ENCODE measurements at places on chromosomes 12 and 14.
A peak's percentile ranks its signal among the peaks of the same experiment; 100 is the strongest.

- DNase-seq, result no peak
These were observed at the start of gene LMNTD1 for GRCh38 chr12:25553098-25553497. Gene LMNTD1, minus strand, starts transcription at chr12:25553283. Its CDS starts 324 bp downstream, at chr12:25552959.

- DNase-seq, result no peak
These were observed 25.1 kb downstream of the TESPA1 start for GRCh38 chr12:54959291-54960018.

- no peak for DNase-seq
These were observed 53.5 kb downstream of the NUAK1 start for GRCh38 chr12:106085213-106085612.

GRCh38 chr12:14768823-14769405 is 34.4 kb downstream of the WBP11 start:
- DNase-seq, result peak; percentile 12

DNA sequence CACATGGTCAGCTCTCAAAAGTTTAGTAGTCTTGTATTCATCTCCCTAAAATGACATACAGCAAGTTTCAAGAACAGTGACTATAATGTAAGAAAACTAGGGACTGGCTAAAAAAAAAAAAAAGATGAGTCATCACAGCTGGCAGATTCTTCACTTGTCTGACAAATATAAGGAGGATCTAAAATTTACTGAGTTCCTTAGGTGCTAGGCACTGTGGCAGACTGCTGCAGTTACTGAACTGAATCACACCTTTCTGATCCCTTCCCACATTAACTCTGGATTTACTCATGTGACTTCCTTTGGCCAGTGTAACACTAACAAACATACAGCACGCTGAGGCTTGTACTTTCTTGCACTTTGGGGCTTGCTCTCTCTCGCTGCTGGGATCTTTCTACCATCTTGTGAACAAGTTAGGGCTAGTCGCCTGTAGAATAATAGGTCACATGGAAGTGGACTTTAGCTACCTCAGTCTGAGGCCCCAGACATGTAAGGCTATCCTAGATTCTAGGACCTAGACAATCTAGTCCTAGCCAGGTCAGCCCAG is 32.1 kb downstream of the BAZ1A start:
- no peak for DNase-seq

- no peak for DNase-seq
These were observed 16.4 kb upstream of the SRRM4 start for GRCh38 chr12:118964988-118965387.

DNA sequence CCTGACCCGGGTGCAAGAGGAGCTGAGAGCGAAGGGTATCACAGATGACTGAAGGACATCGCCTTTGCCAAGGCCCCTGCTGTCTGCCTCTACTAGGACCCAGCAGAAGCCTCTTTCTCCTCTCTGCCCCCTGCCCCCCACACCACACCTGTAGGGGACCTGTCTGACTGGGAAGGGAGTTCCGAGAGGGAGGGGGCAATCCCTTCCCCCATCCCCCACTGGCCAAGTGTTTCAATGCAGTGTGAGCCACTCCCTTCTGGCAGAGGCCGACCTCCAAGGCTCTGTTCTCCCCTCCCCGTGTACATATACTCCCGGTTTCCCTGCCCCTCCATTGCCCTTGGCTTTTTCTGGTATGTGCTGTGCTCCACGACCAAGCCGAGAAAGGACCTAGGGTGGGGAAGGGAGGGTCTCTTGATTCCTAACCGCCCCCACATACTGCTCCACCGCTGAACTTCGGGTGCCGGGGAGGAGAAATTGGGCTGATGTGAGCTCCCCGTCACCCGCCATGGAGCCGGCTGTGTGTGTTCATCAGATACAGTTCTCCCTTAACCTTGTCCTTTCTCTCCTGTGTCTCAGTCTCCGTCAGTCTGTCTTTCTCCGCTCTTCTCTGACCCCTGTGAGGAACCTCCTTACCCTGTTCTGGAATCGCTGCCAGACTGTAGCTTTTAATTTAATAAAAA is 2.0 kb upstream of the ARHGEF25 start:
- DNase-seq, result no peak

- DNase-seq, result no peak
These were observed 55.9 kb upstream of the TSPAN11 start for GRCh38 chr12:30870491-30871265.

DNA sequence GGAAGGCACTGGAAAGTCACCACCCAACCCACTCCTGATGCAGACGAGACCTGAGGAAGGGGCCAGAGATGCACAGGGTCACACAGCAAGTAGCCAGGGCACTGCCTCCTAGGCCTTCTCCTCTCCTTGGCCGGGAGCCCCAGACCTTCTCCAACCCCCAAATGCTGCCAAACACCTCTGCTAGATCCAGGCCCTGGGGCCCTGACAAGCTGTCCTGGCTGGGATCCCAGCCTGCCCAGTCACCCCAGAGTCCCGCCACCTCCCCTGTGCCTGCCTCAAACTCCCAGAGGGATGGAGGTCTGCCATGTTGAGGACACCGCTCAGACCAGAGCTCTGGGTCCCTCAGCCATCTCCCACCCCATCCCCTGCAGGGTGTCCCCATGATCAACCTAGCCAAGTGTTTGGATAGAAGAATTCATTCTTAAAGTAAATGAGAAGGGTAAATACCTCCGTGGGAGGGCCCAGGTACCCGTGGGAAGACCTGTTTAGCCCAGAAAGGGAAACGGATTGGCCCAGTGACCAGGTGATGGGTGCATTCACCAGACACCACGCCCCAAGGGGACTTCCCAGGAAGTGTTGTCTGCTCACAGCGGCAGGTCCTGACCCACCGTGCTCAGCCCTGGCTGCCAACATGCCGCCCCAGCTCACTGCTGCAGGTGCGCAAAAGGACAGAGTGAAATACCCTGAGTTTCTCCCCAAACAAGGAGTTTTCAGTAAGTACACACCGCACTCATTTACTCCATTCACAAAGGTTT is 4.6 kb upstream of the DIO3 start:
- no peak for DNase-seq

DNA sequence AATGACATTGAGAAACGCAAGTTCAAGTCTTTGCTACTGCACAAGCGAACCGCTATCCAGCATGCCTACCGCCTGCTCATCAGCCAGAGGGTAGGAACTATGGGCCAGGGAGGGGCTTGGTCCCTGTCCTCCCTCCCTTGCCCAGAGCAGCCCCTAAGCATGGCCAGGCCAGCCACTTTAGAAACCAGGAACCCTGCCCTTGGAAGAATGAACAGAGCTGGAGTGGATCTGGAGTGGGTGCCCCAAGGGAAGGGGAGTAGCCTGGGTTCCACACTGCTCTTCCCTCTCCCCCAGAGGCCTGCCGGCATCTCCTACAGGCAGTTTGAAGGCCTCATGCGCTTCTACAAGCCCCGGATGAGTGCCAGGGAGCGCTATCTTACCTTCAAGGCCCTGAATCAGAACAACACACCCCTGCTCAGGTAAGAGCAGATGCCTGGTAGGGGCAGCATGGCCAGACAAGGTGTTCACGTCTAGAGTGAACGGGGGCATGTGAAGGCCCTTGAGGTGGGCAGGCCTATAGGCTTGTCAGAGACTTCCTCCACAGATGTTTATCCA is 55.8 kb downstream of the TPCN1 start:
- DNase-seq, result no peak

DNA sequence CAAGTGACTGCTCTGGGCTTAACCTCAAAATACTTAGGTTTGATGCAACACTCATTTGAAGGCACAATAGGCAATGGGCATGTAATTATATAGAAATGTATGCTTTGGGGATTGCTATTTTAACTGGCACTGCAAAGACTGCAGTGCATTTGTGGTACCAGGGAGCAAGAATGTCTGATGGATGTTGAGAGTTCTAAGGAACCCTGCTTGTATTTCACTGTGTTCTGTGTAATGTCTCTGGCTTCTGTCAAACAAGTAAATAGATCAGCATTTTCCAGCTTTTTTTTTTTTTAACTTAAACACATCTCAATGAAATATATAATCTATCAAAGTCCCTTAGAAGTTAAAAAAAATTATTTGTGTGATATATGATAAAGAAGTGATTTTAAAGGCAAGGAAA is 94.8 kb upstream of the ATP2B1 start:
- no peak for DNase-seq

- DNase-seq, result no peak
These were observed at the start of gene BCL2L2 for GRCh38 chr14:23306412-23307145. Gene BCL2L2, plus strand, starts transcription at chr14:23306833. Its CDS starts 935 bp downstream, at chr14:23307768.

DNA sequence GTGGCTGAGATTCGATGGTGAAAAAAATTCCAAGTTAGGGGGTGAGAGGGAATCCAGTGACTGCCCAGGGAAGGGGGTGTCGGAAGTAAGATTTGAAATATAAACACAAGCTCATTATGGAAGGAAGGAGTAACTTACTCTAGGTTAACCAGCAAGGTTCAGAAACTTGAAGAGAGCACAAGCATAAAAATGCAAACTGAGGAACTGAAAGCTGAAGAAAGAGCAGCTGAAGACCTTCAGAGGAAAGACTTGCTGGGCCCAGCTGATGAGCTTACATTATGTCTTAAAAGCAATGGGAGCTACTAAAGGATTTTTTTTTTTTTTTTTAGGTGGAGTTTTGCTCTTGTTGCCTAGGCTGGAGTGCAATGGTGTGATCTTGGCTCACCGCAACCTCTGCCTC is 189.7 kb upstream of the GRIN2B start:
- DNase-seq, result no peak

- DNase-seq, result no peak
These were observed 61.8 kb upstream of the DIO3 start for GRCh38 chr14:101499513-101499912.

GRCh38 chr12:64082866-64083268 is 139.2 kb downstream of the KICS2 start:
- DNase-seq, result no peak

GRCh38 chr12:1920971-1921370 is 2.5 kb upstream of the CACNA2D4 start:
- DNase-seq, result no peak

- DNase-seq, result no peak
These were observed 31.3 kb downstream of the SLC38A1 start for GRCh38 chr12:46237371-46238045.

GRCh38 chr12:4116251-4117111 is 157.1 kb upstream of the CCND2 start:
- DNase-seq, result no peak

DNA sequence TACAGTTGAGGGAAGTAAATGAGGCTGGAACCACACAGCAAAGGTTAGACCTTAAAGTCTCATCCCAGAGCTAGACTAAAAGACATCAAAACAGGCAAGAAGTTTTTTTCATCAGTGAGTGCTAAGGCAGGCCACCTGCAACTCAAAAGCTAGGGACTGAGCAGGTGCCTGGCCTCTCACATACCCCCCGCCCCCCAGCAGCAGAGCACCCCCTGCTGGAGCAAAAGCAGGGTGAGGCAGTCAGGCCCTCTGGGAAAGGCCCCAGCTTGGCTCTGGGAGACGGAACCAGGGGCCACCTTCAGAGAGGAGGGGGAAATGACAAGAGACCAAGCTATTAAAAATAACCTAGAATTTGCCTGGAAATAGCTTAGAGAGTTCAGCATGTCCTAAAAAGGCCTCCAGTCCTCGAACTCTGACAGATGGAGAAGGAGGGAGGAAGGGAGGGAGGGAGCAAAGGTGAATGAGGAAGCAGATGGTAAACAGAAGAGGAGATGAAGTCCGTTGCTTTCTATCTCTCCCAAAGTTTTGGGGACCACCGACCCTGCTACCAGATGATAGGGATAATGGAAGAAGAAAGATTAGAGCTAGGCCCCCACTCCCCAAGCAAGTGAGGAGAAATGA is 1.8 kb downstream of the ITGA7 start:
- DNase-seq, result no peak

DNA sequence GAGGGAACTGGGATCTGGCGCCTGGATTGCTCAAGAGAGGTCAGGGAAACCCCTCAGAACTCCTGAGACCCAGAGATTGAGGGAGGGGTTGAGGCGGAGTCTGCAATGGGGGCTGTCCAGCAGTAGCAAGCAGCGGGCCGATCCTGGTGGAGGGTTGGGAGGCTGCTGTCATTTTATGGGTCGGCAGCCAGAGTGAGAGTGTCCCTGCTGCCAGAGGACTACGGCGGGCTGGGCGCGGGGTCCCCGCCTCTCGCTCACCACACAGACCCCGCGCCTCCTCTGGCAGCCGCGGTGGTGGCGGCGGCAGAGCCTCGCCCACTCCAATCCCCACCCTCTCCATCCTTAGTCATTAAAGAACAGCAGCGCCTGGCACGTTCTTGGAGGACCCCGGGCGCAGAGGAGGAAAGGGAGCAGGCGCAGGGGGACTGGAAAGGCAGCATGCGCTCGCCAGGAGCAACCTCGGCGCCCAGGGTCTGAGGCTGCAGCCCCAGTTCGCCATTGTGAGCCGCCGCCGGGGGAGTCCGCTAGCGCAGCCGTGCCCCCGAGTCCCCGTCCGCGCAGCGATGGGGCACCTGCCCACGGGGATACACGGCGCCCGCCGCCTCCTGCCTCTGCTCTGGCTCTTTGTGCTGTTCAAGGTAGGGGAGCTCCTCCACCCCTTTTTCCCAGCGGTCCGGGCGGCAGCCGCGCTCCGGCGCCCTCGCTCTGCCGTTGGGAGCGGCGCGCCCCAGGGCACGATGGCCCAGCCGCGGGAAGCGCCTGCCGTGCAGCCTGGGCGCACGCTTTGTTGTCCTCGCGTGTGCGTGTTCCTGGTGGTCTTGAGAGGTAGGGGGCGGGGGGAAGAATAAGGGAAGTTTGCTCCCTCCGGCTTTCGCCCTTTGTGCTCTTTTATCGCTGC is at the start of gene PTPRO:
Gene PTPRO, plus strand, starts transcription at position 345 of the 898 bp plus-strand sequence.
- DNase-seq, result no peak

GRCh38 chr12:22672951-22673350 is 48.0 kb downstream of the ETNK1 start:
- DNase-seq, result no peak

GRCh38 chr14:72780751-72781150 is 113.2 kb downstream of the DPF3 start:
- DNase-seq, result no peak

DNA sequence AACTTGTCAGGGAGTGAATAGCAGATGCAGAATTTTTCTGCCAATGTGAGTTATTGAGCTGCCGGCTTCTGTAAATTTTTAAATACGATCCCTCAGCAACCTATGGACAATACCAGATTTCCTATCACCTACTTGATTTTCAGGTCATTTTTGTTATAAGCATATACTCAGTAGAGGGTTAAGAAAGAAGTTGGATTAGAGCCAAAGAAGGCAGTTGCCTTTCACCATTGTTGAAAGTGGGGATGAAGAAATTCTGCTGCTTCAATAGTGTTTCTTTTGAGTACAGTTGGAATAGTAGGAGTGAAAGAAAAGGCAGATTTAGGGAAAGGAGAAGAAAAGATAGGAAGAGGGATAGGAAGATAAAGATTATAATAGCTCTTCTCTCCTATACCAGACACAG is 197.1 kb downstream of the ATP23 start:
- DNase-seq, result no peak

DNA sequence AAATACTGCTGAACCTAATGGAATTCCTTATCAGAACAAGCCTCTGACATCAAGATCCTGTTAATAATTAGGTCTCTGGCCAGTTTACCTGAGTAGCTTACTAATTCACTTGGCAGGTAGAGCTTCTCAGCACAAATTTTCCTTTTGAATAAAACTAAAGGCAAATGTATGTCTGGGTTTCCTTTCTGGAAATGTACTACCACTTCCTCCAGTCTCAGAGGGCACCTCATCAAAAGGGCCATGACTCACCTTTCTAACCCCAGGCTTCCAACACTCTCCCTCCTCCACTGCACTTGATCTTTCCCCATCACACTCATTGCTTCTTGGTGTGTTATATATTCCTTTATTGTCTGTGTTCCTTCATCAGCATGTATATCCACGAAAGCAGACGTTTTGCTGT is 90.5 kb downstream of the SLC2A13 start:
- peak; percentile 15 for DNase-seq

- no peak for DNase-seq
These were observed 8.7 kb upstream of the NCOR2 start for GRCh38 chr12:124576061-124576650.
